ENCODE measurements at places on chromosomes 4 and X.

GRCh38 chr4:53189011-53189410 lies 176.8 kb downstream of the SCFD2 start:
- no peak for DNase-seq

GRCh38 chr4:184668511-184669114 lies 19.1 kb downstream of the PRIMPOL start:
- DNase-seq, result no peak

- no peak for DNase-seq
Observed at GRCh38 chr4:177384856-177385397, 57.3 kb downstream of the AGA start.

DNA sequence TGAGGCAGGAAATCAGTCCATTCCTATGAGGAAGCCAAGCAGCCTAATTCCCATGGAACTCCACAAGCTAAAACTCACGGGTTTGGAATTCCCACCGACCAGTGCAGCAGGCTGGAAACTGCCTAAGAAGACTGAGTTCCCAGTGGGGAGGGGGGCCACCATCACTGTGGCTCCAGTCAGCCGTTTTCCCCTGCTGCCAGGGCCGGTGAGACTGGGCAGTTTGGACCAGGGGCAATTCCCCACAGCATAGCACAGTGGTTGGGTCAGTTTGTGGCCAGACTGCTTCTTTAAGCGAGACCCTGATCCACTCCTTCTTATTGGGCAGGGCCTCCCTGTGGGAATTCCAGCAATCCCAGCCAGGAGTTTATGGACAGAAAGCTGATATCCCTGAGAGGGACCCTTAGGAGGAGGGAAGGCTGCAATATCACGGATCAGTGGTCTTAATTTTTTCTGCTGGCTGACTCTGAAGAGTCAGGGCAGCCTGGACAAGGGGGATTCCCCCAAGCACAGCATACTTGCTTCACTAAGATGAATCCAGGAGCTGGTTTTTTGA lies 20.7 kb downstream of the PAGE5 start:
- no peak for DNase-seq

- DNase-seq, result no peak
Observed at GRCh38 chr4:98630737-98631454, 27.5 kb downstream of the TSPAN5 start.

DNA sequence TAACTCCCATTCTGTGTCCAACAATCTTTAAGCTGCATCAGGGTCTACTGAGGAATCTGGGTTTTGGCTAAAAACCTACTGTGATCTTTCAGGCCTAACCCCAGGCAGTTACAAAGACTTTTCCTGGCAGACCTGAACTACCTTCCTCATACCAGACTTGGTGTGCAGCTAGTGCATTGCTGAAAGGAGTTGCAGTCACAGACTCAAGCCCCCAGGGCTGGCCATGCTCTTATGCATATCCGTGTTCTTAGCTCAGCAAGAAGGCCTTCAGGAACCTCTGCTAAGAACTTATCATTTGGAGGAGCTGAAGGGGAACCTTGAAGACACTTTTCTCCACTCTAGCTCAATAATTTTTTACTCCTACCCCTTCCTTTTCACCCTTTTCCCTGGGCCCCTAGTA lies 147.5 kb downstream of the INPP4B start:
- no peak for DNase-seq

Measured in activated T-cell treated with anti-CD3 and anti-CD28 coated beads for 24 hours (primary cell).